ENCODE measurements at places on chromosomes 5 and 9. TPM values are rescaled to one million over a fixed set of nuclear protein-coding genes. Genes with fewer than 3 reads are reported as not detected.
A peak's percentile ranks its signal among the peaks of the same experiment; 100 is the strongest.

Gene IL9
- total RNA-seq: not detected

Gene COMMD10
- total RNA-seq: 21.7 TPM

Gene SLC9A3
- 1.6 TPM for total RNA-seq

Gene OR1L8
- total RNA-seq: not detected

DNA sequence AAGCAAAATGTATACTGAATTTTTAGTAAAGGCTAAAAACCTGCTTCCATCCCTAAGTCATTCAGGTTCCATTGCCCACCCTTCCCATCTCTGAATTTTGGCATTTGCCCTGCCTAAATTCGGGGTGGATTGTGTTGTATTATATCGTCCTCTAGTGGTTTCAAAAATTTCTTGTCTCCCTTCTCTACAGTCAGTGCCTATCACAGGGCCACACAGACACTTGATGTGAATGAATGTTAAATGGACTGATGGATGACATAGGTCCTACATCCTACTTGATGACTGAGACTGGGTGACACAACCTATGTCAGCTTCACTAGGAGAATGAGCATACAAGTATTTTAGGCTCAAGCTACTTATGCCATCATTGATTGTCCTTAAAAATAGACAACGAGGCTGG, 45.6 kb upstream of the SLC30A5 start:
- no peak overlapping the region for H3K4me3 ChIP-seq
- no peak overlapping the region for H3K27ac ChIP-seq
- H3K27me3 ChIP-seq: no peaks in the 10 kb centered on the region
- H3K36me3 ChIP-seq: no peaks in the 10 kb centered on the region

GRCh38 chr9:116605060-116605459, 82.0 kb upstream of the TRIM32 start:
- no peak overlapping the region for H3K27ac ChIP-seq
- H3K4me3 ChIP-seq: no peak overlapping the region
- DNase-seq: no peak
- no peaks in the 10 kb centered on the region for H3K4me1 ChIP-seq
- H3K27me3 ChIP-seq: no peaks in the 10 kb centered on the region
- H3K36me3 ChIP-seq: no peaks in the 10 kb centered on the region

- DNase-seq: no peak
- no peak overlapping the region for H3K4me3 ChIP-seq
- no peaks in the 10 kb centered on the region for H3K36me3 ChIP-seq
- no peak overlapping the region for H3K27ac ChIP-seq
- H3K4me1 ChIP-seq: peaks cover 5% of the 10 kb centered on the region
- H3K27me3 ChIP-seq: peaks cover 10% of the 10 kb centered on the region
Observed at GRCh38 chr9:2236850-2237249, 221.7 kb downstream of the SMARCA2 start.

DNA sequence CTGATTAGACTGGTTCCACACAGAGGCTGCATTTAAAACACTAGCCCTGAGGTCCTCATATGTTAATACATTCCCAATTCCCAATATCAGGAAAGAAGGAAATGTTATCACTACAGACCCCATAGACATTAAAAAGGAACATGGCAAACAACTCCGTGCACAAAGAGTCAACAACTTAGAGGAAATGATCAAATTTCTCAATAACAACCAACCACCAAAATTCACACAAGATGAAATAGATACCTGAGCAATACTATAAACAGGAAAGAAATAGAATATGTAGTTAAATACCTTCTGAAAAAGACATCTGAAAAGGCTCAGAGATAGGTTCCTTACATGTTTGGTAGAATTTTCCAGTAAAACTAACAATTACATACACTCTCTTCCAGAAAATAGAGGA, 28.9 kb downstream of the SEMA4D start:
- no peak for DNase-seq
- H3K4me3 ChIP-seq: peak overlapping the region; percentile 57
- peaks cover 95% of the 10 kb centered on the region for H3K4me1 ChIP-seq

DNA sequence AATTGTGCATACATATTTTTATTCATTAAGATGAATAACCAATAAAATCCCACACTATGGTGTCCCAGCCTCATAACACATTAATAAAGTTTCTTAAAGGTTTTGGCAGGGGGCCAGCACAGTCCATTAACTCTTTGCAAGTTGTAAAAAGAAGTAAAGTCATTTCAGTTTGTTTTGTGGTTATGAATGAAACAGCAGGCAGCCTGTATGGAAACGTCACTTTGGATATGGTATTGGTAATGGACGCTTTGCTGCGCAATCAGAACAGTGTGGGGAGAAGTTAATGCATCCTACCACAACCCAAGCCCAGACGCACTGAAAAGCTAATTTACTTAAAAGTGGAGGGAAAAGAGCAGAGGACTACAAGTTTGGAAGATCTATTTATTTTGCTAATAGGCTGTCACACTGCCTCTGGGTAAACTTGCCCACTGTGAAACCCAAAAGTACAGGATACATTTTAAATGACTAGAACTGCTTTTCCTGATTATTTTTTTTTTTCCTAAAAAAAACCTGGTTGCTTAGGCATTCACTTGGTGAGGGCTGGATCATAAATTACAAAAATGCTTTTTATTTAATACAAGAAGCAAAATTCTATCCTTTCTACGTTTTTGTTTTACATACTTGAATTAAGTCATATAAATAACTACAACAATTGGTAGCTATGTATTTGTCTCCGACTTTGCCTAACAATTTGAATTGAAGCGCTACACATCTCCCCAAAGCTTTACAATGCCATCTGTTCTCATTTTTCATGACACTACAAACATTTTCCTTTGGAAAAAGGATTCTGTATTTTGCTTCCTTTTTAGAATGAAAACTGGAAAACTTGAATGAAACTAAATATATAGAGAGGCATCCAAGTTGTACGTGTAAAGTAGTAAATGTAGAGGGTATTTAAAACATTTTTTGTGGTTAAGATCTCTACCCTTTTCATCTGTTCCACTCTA, 104.3 kb downstream of the NFIB start:
- H3K4me1 ChIP-seq: no peaks in the 10 kb centered on the region
- H3K36me3 ChIP-seq: no peaks in the 10 kb centered on the region
- H3K27me3 ChIP-seq: no peaks in the 10 kb centered on the region
- no peak for DNase-seq

DNA sequence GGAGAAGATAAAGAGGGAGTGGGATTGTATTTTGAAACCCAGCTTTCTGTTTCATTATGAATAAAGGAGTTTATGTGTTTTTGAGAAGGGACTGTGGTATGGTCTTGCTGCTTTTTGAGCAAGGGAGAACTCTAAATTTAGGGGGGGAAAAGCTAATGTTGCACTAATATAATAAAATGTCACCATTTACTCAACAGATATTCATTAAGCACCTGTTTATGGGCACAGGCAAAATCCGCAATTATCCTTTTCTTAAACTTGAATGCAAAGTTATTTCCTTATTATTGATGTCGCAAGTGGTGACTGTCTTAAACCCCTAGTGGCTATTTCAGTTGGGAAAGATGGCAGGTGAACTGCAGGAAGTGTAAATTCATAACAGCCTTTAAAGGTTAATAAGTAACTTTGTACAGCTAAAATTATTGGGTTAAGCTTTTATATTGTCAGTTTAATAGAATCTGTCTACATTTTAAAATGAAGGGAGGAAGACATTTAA, 1.5 kb downstream of the CDC42SE2 start:
- DNase-seq: no peak
- H3K27ac ChIP-seq: peak overlapping the region; percentile 90
- H3K4me1 ChIP-seq: peaks cover 50% of the 10 kb centered on the region
- peaks cover 46% of the 10 kb centered on the region for H3K36me3 ChIP-seq
- H3K27me3 ChIP-seq: no peaks in the 10 kb centered on the region

GRCh38 chr5:78735834-78736463, 87.4 kb upstream of the LHFPL2 start:
- H3K4me1 ChIP-seq: no peaks in the 10 kb centered on the region
- H3K4me3 ChIP-seq: no peak overlapping the region
- no peak overlapping the region for H3K27ac ChIP-seq
- DNase-seq: no peak
- peaks cover 5% of the 10 kb centered on the region for H3K27me3 ChIP-seq

DNA sequence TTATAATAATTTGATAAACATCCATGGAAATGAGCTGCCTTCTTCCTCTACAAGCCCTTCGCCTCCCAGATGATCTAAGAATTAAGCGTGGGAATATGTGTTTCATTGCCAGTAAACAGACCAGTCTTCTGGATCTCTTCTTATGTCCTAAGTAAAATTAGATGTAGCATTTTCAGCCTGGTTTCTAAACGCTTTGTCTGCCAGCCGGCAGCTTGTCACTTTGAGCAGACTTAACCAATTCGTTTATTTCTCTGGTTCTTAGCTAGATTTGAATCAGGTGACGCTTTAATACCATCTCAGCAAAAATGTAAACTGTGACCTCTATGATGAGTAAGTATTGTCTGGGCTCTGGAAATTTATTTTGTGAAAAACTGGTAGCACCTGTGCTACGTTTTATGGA, 380.6 kb upstream of the NUDT12 start:
- H3K4me3 ChIP-seq: no peak overlapping the region
- H3K27ac ChIP-seq: no peak overlapping the region
- H3K36me3 ChIP-seq: no peaks in the 10 kb centered on the region
- no peak for DNase-seq
- H3K27me3 ChIP-seq: no peaks in the 10 kb centered on the region
- no peaks in the 10 kb centered on the region for H3K4me1 ChIP-seq

DNA sequence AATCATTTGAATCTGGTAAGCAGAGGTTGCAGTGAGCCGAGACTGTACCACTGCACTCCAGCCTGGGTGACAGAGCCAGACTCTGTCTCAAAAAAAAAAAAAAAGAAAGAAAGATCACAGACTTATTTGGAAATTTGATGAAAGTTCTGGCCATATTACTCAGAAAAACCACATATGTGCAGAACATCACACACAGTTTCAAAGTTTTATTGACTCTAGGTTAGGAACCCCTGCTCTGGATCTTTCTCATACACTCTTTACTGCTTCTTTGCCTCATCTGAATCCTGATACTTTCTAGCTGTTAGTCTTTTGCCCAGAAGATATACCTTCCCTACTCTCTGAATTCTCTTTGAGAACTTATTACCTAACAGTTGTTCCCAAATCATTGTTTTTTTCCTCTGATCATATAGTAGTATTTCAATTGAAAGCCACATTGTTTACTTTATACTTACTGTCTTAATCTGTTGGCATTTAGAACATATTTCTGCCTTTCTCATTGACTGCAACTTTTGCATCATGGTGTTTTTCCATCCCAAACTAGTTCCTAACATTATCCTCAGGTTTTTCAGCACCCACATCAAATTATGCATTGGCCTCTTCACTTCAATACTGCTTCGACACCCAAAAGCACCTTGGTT, 68.7 kb downstream of the LNPEP start:
- peaks cover 18% of the 10 kb centered on the region for H3K4me1 ChIP-seq
- DNase-seq: no peak
- H3K27ac ChIP-seq: no peak overlapping the region

GRCh38 chr9:132879457-132880323, 992 bp downstream of the SPACA9 start:
- H3K4me3 ChIP-seq: peak overlapping the region; percentile 78
- peaks cover 32% of the 10 kb centered on the region for H3K4me1 ChIP-seq
- H3K27ac ChIP-seq: peak overlapping the region; percentile 76
- H3K36me3 ChIP-seq: no peaks in the 10 kb centered on the region
- DNase-seq: no peak

DNA sequence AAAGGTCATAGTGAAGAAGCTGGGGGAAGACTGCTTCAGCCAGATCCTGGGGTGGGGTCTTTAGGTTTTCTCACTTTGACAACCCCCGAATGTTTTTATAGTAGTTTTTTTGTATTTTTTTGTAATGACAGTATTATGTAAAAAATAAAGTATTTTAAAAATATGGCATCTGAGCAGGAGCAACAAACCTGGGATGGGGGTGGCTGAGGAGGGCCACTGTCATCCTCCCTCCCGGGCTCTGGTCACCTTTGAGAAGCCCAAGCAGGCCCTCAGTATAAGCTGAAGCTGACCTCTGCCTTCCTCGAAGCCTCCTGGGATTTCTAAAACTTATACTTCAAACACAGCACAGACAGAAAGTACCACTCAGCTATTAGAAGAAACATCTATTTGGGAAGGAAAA, 8.7 kb downstream of the DNAJB5 start:
- H3K36me3 ChIP-seq: no peaks in the 10 kb centered on the region
- H3K27ac ChIP-seq: no peak overlapping the region
- H3K4me1 ChIP-seq: peaks cover 20% of the 10 kb centered on the region
- DNase-seq: no peak

GRCh38 chr5:179176571-179177230, 116.5 kb downstream of the ZNF354C start:
- no peak overlapping the region for H3K4me3 ChIP-seq
- no peaks in the 10 kb centered on the region for H3K27me3 ChIP-seq
- H3K36me3 ChIP-seq: no peaks in the 10 kb centered on the region
- DNase-seq: no peak

GRCh38 chr5:172646716-172647285, 5.7 kb downstream of the NEURL1B start:
- H3K36me3 ChIP-seq: no peaks in the 10 kb centered on the region
- no peak overlapping the region for H3K27ac ChIP-seq
- H3K27me3 ChIP-seq: peaks cover 28% of the 10 kb centered on the region
- no peaks in the 10 kb centered on the region for H3K4me1 ChIP-seq

DNA sequence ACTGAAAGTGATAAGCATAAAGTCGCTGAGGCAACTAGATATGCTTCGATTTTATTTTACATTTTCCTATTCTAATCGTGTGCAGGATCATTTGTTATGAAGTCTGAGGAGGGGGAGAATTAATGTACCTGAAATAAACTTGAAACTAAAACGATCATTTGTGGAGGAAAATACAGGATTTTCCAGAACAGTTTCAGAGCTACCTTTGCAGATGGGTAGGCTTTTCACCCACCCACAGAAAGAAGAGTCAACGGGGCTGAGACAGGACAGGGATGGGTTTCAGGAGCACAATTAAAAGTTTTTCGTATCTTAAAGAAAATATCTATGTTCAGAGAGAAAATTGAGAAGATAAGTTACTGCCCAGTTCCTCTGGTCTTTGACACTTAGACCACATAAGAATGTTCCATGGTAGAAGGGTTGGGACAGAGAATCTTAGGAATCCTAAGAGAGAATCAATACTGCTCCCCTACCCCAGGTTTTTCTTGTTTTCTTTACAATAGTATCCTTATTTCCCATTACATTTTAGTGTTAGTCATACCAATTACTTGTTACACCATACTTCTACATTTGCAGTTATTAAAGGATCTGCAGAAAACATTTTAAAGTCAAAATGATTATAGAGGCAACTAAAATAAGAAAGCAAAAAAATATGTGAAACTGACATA, 211.4 kb downstream of the DEPDC1B start:
- no peaks in the 10 kb centered on the region for H3K27me3 ChIP-seq
- no peaks in the 10 kb centered on the region for H3K4me1 ChIP-seq
- no peaks in the 10 kb centered on the region for H3K36me3 ChIP-seq
- H3K4me3 ChIP-seq: no peak overlapping the region
